GM19239 (cell line): ENCODE measurements at places on chromosomes 1 and 21.

DNA sequence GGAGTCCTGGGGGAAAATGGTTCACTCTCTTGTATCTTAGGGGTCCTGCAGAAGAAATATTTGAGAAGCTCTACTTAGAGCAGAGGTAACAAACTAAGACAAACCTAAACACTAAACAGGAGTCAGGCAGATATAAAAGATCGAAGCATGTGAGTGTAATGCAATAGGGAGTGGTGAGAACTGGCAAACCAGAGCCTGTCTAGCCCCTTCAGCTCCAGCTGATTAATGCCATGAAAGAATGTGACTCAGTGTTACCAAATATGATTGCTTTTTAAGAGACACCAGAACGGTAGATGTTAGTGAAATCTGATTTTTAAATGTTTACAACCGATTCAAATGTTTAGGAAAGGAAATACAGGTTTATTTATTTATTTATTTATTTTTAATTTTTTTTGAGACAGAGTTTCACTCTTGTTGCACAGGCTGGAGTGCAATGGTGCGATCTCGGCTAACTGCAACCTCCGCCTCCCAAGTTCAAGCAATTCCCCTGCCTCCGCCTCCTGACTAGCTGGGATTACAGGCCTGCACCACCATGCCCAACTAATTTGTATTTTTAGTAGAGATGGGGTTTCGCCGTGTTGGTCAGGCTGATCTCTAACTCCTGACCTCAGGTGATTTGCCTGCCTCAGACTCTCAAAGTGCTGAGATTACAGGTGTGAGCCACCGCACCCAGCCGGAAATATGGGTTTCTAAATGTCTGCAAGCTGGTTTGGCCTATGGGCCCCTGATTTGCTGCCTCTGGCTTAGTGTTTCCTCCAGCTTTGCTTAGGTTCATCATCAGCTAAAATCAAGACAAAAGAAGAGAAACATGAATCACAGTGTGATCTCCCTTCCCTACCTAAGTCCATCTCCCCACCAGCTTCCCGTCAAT, 12.2 kb downstream of the TXNIP start:
- DNase-seq: no peak

DNA sequence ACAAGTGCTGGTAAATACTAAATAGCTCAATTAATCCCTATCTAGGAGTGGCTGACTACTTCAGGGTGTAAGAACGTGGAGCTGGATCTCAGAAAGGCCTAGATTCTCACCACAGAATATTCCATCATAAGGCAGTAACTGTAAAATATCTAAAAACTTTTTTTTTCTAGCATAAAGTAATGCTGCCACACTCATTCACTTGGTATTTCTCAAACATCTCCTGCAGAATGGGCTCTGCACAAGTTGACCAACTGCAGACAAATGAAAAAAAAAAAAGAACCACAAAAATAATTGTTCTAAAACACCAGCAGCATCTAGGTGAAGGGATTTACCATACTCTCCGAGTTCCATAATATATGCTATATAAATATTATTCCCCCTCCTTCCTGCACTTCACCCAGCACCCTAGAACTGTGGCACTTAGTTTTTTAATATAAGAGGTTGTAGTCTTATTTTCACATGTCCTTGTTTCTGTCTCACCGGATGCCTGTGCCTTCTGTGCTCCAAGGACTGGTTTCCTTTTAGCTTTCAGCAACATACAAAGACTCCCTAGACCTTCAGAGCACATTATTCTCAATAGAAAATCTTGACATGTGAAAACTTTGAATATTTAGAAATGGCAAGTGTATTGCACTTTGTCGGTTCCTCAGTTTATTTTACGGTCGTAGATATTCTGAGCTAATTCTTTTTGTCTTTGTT, 8.9 kb downstream of the VSIG8 start:
- DNase-seq: no peak

DNA sequence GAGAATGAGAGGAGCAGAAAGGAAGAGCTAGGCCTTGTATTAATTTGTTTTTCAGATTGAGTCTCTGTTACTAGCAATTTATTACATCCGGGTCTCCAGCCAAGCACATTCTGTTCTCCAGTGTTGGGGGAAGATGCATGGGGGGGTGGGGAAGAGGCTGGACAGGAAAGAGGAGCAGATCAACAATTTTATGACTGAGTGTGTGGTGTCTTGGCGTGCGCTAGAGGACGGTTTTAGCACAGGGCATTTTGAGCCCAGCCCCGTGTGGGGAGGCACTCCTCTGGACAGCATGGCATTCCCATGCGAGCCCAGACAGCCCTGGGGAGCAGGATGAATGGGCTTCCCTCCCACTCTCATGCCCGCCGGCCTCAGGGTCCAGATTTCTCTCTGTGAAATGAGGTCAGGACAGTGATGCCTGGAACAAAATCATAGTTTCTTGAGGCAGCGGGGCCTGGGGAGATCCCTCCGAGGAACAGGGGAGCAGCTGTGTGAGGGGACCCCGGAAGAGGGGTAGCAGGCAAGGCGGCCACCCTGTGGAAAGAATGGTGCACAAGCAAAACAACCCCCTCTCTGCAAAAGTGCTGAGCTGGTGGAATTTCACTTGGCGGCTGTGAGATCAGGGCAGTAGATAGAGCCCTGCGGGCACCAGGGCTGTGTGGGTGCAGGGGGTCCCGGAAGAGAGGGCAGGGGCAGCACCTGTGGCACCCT, 16.3 kb downstream of the SOX13 start:
- DNase-seq: no peak

- no peak for DNase-seq
These were observed 1496.4 kb downstream of the MRPL39 start for GRCh38 chr21:24110846-24111245.

- DNase-seq: no peak
These were observed at the start of gene PLA2G2A for GRCh38 chr1:19979494-19979977. PLA2G2A (minus strand) TSS chr1:19979618; CDS start chr1:19978773, 845 bp downstream.

- DNase-seq: no peak
These were observed 195.5 kb upstream of the DUSP10 start for GRCh38 chr1:221937155-221937953.

DNA sequence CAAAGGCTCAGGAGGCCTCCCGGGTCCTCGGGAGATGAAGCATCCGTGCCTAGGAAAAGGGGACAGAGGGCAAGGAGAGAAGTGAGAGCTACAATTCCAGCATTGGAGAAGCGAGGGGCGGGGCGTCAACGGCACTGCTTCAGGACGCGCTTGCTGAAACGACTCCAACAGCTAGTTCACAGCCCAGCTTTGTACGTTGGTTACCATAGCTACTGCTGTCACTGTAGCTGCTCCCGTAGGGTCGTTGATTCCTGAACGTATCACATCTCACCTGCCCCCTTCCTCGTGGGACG, 63.1 kb downstream of the TOR1AIP2 start:
- no peak for DNase-seq

- no peak for DNase-seq
These were observed 5.1 kb upstream of the TMEM269 start for GRCh38 chr1:42779725-42780124.

GRCh38 chr1:39269349-39269748, 64.9 kb downstream of the MACF1 start:
- no peak for DNase-seq

GRCh38 chr1:86435327-86435726, 11.4 kb downstream of the CLCA2 start:
- DNase-seq: no peak

GRCh38 chr1:209769171-209769904, 13.5 kb downstream of the TRAF3IP3 start:
- DNase-seq: peak; percentile 45

- DNase-seq: no peak
These were observed 19.8 kb downstream of the TINAGL1 start for GRCh38 chr1:31595836-31596736.

- DNase-seq: no peak
These were observed 195.2 kb downstream of the PBX1 start for GRCh38 chr1:164754088-164754600.

DNA sequence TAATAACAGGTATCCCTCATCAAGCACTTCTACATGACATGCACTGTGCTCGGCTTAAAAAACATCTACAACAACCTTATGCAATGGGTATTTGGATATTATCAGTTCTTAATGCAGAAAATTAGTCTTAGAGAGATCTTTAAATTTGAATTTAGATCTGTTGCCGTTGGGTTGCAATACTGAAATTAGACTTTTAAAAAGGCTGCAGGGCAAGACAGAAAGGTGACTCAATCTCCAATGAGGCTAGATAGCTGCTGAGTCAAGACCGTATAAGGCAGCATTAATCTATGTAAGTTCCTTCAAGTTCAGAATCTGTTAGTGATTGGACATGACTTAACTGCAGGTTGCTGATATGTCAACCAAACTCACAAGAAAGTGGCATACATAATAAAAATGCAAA, 37.3 kb downstream of the OLFM3 start:
- DNase-seq: no peak

DNA sequence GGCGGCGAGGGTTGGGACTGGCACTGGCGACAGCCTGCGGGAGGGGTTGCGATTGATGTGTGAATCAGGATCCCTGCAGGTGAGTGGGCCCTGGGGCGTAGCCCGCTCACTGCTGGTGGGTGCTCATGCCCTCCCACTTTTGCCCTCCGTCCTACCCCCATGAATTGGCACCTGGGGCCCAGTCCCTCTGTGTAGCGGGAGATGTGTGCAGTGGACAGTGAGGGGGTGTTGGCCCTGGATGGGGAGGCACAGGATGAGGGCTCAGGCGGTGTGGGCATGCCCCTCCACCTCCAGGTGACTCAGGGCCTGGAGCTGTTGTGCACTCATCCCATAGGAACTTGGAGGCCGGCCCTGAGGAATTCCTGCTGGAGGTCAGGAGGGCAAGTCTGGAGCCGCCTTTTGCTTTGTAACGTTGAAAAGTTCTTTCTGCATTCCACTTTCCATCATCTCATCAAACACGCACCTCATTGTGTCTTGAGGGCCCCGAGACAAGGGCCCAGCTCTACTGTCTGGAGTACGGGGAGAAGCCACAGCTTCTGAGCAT, 3.0 kb downstream of the PEAR1 start:
- DNase-seq: no peak

GRCh38 chr1:86616871-86617270, 70.0 kb downstream of the CLCA4 start:
- DNase-seq: peak; percentile 9

DNA sequence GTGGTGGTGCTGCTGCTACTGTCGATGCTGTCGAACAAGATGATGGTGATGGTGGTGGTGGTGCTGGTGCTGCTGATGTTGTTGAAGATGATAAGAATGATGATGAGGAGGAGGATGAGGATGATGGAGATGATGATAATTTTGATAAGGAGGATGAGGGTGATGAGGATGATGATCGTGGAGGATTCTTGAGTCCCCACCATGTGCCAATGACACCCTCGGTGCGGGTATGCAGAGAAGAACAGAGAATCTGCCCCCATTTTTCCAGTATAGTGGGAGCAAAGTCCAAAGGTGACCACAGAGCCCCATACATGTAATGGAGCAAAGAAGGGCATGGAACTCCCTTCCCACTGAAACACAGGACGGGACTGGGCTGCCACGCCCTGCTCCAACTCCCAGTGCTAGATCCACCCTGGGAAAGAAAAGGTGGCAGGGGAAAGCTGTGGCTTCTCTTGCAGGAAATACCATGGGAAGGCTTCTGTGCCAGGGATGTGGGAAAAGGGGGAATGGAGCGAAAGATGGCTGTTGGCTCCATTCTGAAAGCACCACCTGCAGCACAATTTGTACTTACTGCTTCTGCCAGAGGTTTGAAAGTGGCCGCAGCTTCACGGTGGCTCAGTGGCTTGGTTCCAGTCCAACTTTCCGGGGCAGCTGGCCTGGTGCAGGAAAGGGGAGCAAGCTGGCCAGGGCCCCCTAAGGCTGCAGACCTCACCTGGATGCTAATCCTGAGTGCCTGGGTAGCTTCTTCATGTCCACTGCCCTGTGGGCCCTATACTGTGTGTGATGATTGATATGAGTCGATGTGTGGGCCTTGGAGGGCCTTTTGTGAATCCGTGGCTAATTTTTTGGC, 387.2 kb upstream of the VAMP3 start:
- DNase-seq: no peak

GRCh38 chr1:182809414-182809957, 19.9 kb downstream of the NPL start:
- no peak for DNase-seq

DNA sequence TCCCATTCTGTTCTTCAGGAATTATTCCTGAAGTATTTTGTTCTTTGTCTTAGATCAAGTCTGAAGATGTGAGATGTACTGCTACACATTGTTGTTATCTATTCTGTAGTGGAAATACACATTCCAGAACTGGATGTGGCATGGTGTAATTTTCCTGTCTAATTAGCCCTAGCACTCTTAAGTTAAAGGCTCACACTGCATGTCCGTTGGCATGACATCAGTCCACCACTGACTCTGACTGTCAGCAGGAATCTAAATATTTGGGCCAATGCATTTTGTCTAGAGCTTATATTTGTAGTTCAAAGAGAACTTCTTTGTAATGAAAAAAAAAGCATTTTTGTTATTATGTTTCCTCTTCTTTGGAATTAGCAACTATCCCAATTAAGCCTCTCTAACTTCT, 201.0 kb downstream of the S1PR1 start:
- DNase-seq: no peak

DNA sequence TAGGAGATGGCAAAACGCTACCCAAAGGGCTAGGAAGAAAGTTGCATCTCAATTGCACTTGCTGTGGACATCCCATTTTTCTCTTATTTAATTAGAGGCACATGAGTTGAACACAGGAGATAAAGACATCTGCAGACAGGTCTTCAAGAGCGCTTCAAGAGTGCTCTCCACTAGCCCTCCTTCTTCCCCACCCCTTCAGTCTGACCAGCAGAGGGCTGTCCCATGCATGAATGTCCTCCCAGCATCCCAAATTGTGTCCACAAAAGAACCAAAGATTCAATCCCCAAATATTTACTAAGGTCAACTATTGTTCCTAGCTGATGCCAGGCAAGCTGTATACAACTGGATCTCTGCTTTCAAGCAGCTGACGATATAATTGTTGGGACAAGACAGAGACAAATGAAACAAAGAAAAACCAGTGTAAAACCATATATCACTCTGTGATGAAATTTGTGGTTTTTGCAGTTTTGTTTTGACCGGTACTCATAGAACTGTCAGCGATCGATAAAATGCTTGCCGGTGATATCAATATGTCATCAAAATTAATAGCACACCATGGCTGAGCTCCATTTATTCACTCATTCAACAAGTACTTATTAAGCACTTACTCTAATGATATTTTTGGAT, 174.2 kb downstream of the TNR start:
- DNase-seq: no peak
